ENCODE measurements at places on chromosomes 13 and 19.
A peak's percentile ranks its signal among the peaks of the same experiment; 100 is the strongest.

GRCh38 chr13:23688336-23688735, 118.1 kb downstream of the TNFRSF19 start:
- DNase-seq: no peak

DNA sequence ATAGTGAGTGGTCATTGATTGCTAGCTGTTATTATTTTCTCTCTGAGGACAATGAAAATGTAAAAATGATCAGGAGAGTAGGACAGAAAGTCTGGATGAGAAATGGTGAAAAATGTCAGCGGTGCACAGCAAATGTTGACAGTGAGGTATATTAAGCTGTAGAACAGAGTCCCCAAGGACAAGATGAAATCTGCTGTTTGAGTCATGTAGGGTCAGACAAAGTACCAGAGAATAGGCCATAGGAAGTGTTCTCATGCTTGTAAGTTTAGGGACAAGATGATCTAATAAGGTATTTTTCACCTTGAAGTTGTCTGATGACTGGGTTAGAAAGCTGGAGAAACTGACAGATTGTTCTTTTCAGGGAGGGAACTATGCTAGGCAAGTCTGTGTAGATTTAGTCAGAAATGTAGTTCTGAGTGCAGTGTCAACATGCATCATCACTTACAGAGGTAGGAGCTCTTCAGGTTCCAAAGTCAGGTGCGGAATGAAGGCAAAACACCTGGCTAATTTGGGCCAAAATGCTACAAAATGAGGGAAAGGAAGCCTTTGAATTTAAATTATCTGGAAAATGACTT, 369.3 kb downstream of the DLEU7 start:
- no peak for DNase-seq

- DNase-seq: no peak
Measured at GRCh38 chr13:102693250-102693649, 1.6 kb downstream of the METTL21C start.

- DNase-seq: no peak
Measured at GRCh38 chr13:64525687-64526086, 2704.4 kb downstream of the PCDH9 start.

DNA sequence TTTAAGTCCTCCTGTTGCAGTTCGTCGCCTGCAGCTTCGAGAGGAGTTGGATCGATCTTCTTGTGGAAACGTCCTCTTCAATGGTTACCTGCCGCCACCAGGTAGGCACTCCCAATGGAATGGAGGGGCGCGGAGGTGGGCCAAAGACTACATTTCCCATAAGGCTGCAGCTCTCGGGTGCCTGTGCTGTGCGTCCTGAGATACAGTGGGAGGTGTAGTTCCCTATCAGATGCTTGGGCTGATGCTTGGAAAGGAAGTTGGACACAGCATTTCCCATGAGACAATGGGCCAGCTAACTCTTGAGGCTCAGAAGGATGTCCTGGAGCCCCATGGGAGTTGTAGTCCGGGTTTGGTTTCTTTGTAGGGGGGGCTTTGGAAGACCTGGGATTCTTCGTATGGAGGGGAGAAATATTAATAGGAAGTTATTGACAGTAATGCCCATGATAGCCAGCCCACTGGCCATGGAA, 1.8 kb downstream of the SHKBP1 start:
- no peak for DNase-seq

DNA sequence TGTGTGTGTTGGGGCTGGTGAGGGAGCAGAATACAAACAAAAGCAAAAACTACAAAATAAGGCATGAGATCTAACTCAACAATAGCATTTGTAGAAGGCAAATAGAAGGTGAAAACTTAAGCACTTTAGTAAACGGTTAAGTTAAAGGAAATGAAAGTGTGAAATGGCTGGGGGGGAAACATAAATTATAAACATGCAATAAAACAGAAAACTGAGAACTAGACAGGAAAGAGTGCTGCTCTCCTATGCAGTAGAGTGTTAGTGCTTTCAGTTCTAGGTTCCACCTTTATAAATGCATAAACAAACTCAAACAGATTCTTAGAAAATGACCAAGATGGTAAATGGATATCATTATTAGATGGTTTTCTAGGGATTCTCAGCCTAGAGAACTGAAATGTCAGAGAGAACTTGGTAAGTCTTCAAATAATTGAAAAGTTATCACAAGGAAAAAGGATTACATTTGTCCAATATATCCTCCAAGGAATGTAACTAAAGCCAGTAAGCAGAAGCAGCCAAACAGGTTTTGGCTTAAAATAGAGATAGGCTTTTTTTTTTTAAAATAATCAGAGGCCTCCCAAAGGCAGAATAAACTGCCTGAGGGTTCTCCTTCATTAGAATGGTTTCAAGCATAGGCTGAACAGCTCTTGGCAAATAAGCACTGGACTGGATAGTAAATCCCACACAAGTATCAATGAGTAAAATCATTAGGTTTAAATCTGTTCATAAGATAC, 23.3 kb downstream of the RBM26 start:
- DNase-seq: no peak

DNA sequence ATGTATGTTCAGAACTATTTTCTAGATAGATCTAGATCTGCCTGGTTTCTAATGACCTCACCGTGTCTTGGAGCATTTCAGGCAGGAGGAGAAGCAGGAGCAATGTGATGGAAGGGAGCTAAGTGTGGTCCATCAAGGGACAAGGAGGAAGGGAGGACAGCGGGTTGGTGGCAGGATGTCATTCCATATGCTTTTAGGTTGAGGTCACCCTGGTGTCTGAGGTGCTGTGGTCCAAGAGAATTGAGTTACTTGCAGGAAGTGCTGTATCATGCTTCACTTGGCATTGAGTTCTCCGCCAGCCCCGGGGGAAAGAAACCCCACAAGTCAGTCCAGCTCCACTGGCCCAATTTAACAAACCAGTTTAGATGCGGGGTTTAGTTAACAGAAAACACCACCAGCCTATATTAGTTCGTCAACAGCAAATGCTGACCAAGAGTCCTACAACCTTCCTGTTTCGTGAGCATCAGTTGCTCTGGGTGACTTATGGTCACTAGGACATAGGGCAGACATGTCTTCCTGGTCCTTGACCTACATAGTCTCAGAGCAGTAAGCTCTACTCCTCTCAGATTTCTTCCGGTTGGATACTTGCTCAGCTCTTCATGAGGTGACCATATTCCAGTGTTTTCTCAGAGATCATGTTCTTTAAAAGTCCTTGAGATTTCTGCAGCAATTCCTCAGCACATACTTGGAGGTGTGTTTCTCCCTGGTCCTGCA, 79.4 kb downstream of the MBNL2 start:
- DNase-seq: no peak

DNA sequence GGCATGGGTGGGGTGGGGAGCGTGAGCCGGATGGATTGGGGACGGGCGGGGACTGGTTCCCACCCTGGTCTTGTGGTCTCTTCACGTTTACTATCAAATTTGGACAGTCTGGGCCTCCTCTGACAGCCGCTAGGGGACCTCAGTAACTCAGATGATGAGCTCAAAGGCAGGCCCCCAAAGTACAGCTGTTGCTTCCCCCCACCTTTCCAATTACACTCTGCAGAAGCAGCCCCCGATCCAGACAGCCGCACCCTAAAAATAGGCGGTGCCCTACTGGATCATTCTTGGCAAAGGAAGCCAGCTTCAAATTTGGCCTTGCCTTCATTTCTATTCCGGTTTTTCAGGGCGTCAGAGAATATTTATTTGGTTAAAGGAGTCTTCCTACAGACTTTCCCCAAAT, 1.9 kb upstream of the FOXO1 start:
- peak; percentile 48 for DNase-seq

- DNase-seq: peak; percentile 81
Measured at GRCh38 chr19:35644987-35645679, 3.0 kb upstream of the COX6B1 start.

DNA sequence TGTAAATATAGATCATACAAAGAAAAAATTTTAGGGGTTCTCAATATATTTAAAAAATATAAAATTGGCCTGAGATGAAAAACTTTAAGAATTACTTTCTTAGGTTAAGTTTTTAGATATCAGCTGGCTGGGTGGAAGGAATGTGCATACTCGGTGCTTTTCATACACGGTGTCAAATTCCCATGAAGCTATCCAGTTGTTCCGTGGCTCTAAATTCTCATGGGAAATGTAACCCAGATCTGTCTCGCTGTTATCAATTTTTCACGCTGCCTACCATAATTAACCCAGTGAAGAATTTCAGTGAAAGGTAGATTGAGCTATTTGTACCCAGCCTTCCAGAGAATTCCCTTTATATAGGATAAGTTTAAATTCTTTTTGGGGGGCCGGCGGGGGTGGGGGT, 11.6 kb upstream of the ZNF835 start:
- no peak for DNase-seq

DNA sequence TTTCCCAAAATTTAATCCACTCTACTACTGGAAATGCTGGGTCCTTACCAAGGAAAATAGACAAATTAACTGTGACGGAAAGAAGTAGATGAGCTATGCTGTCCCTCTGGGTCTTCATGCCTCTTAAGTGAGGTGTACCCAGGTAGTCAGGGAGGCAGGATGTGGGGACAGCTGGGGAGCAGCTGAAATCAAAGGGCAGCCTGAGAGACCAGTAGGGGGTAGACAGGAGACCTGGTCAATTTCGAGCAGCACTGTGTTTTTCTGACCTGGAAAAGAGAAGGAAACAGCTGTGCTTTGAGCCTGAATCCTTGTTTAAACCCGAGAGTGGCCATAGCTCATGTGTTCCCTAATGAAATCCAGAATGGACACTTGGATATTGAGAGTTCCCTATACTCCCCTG, 587.3 kb downstream of the EFNB2 start:
- no peak for DNase-seq

- no peak for DNase-seq
Measured at GRCh38 chr13:42239644-42240043, 32.3 kb upstream of the AKAP11 start.

- no peak for DNase-seq
Measured at GRCh38 chr13:64471916-64472315, 2758.2 kb downstream of the PCDH9 start.

DNA sequence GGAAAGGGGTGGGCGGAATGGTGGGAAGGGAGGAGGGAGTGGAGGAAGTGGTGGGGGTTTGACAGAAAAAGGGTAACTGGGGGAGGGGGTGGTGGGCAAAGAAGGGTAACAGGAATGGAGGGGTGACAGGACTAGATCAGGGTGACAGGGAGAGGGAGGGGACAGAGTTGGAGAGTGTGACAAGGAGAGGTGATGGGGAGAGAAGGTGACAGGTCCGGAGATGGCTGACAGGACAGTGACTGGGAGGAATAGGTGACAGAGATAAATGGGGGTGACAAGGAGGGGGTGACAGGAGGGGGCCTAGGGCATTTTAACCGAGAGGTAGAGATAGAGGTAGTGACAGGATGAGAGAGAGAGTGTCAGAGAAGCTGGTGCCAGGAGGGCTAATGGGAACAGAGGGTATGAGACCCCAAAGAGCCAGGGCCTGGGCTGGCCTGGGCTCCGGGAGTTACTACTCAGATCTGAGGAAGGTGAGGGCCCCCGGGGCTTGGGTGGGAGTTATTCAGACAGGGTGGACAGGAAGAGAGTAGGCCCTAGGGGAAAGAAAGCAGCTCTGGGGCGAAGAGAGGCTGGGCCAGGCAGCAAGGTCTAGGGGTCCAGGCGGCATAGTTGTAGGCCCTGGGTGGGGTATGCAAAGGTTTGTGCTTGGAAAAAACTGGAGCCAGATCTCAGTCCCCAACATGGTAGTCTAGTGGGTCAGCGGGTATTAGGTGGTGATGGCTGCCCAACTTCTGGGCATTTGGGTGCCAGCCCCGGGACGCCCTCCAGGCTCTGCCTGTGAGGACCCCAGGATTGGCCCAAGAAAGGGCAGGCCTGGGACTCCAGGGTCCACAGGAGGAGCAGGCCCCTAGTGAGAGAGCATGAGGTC, 660 bp downstream of the CIC start:
- DNase-seq: no peak

DNA sequence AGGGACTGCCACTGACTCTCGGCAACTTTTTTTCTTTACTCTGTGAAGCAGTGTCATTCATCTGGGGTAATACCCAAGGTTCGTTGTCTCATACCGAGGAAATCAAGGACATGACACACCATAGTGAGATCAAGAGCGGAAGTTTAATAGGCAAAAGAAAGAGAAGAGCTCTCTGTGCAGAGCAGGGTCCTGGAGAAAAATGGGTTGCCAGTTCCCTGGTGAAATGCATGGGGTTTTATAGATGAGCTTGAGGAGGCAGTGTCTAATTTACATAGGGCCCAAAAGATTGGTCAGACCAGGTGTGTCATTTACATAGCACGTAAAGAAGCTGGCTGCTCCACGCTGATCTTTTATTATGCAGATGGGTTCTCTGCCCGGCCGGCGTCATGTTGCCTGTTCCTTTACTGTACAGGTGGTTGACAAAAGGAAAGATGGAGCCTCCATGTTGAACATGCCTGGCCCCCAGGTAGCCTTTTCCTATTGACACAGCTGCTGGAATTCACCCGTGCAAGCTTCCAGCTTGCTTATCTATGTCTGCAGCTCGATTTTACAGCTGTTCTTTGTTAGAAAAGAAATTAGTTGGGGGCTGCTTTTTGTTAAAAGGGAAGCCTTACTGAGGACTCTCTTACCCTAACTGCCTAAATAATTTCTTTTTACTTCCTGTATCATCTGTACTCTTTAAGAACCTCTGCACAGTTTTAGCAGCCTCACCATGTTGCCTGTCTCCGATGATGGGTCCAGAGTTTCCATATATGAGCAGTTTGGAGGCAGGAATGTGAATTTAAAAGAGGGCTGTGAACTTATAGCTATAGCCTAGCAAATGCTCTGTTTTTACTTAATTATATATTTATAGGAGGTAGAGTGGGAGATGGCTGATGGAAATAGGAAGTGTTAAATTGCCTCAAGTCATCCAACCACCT, 98.0 kb upstream of the DIAPH3 start:
- DNase-seq: no peak

GRCh38 chr13:29934531-29935308, 84.3 kb upstream of the UBL3 start:
- peak; percentile 4 for DNase-seq

- DNase-seq: no peak
Measured at GRCh38 chr13:33918199-33918932, 100.4 kb downstream of the RFC3 start.

- no peak for DNase-seq
Measured at GRCh38 chr13:94849254-94849653, 136.9 kb upstream of the SOX21 start.

DNA sequence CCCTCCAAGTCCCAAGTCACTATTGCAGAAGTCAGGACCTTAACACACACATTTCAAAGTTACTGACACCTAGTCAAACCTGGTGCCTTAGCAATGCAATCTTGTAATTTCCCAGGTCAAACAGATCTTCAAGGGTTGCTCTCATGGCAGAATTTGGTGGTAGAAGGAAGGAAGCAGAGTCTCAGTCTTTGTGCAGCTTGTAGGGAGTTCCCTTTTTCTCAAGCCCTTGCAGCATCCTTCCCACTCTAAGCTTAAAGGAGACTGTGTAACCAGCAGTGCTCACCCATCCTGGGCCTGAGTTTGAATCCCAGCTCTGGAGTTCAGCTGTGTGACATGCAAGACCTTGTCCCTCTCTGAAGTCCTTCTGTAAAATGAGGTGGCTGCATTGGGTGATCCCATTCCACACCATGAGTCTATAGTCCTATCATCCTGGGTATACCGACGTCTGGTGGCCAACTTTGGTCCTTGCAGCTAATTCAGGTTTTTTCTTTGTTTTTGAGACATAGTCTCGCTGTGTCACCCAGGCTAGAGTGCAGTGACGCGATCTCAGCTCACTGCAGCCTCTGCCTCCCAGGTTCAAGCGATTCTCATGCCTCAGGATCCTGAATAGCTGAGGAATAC, 9.8 kb downstream of the SIGLEC10 start:
- no peak for DNase-seq

Data from activated naive CD8-positive, alpha-beta T cell treated with anti-CD3 and anti-CD28 coated beads for 36 hours (primary cell).